ENCODE measurements at places on chromosomes 4 and X.

DNA sequence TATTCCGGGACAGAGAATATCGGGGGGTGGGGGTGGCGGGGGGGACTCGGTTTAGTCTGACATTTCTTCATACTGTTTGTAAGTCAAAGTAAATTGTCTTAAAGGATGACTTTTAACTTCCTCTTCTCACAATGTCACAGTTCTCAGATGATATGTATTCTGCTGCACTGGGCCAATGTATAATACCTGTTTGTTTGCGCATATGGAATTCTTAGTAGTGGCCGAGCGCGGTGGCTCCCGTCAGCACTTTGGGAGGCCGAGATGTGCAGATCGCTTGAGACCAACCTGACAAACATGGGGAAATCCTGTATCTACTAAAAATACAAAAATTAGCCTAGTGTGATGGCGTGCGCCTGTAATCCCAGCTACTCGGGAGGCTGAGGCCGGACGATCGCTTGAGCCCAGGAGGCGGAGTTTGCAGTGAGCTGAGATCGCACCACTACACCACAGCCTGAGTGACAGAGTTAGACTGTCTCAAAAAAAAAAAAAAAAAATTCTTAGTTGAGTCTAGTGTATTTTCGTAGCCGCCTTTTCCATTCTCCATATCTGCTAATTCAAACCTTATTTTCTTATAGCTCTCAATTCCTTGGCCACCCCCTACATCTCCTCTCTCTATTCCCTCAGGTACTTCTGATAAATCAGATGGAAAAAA lies 851 bp downstream of the POLR2B start:
- peak; percentile 80 for DNase-seq

- no peak for DNase-seq
These were observed 1.3 kb downstream of the NAF1 start for GRCh38 chr4:163165217-163166017.

GRCh38 chrX:126836186-126836585 lies 16.7 kb downstream of the PRR32 start:
- no peak for DNase-seq

DNA sequence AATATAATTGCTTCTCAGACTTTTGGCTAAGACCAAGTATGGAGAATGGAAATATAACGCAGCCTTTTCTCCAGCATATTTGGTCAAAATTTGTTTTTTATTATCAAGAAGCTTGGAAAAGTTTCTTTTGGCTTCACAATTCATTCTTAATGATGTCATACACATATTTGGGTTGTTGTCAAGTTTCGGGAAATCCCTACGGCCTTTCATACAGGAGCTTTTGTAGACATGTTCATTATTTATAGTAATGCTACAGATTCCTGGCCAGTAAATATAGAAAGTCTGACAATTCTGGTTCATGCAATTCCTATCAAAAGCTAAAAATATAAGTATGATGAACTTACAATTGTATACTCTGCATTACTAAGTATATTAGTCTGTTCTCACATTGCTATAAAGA lies 112.9 kb downstream of the IRF2 start:
- no peak for DNase-seq

GRCh38 chrX:37378830-37379229 lies 29.7 kb downstream of the PRRG1 start:
- DNase-seq, result no peak

DNA sequence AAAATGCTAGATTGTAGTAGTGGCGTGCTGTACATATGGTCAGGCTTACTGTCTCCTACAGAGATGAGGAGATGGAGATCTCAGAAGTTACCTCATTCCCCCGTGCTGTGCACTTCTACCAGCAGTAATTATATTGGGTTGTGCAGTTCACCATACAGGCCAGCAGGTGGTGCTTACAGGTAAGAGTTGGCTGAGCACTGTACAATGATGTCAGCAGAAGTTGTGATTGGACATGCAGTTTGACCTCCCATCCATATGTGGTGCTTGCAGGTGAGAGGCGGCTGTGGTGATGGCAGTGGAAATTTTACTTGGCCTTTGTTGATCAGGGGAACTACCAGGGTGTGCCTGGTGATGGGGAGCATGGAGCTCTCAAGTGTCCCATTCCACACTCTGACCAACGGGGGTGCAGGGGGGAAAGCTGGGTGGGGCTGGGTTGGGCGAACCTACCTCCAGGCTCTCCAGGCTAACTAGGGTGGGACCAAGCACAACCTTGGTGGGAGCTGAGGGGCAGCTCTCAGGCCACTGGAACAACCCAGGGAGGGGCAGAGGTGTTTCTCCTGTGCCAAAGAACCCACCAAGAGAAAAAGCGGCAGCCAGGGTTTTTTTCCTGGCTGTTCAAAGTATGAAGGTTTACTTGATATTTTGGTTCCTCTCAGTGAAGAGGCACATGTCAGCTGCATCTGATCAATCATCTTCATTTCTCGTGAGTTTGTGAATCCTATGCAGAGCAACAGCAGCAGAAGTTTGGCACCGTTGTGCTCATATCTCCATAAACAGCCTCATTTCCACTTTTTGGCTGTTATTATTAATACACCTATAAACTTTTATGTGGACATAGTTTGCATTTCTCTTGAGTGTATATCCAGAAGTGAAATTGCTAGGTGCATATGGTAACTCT lies 73.8 kb upstream of the FREM3 start:
- DNase-seq, result peak; percentile 68

GRCh38 chrX:54695816-54696487 lies 102.1 kb downstream of the ITIH6 start:
- no peak for DNase-seq

DNA sequence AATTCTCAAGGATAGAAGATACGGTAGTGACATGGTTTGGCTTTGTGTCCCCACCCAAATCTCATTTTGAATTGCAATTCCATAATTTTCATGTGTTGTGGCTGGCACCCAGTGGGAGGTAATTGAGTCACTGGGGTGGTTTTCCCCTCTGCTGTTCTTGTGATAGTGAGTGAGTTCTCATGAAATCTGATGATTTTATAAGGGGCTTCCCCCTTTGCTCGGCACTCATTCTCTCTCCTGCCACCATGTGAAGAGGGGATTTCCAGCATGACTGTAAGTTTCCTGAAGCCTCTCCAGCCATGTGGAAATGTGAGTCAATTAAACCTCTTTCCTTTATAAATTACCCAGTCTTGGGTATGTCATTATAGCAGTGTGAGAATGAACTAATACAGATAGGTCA lies 8.5 kb upstream of the SPANXN4 start:
- no peak for DNase-seq

DNA sequence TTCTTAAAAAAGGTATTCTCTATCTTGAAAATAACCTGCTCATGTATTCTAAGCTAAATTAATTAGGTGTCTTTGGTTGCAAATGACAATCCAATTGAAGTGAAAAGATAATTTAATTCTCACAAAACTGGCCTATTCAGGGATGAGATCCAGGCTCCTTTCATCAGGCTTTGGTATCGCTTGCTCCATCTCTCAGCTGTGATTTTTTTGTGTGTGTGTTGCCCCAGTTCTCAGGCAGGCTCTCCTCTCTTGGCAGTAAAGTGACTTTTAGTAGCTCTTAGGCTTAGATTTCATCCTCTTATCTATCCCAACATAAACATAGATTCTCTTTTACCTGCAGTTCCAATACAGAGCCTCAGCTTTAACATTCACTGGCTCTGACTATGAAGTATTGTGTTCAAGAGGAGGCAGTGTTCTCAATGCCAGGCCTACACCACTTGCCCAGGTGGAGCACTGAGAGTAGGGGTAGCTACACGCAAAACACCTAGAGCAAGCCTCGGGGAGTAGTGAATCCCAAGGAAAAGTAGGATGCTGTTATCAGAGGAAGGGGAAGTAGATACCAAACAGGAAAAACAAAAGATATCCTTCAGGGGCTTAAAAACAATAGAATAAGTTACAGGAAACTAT lies 392.4 kb upstream of the ATOH1 start:
- DNase-seq, result no peak

- no peak for DNase-seq
These were observed 55.1 kb downstream of the GPR82 start for GRCh38 chrX:41779030-41779564.

- no peak for DNase-seq
These were observed 89.0 kb downstream of the SPRY1 start for GRCh38 chr4:123485601-123486000.

- no peak for DNase-seq
These were observed 37.0 kb downstream of the NAT8L start for GRCh38 chr4:2096073-2096609.

GRCh38 chr4:89685277-89685676 lies 151.7 kb downstream of the SNCA start:
- DNase-seq, result no peak

- DNase-seq, result no peak
These were observed 77.7 kb downstream of the ZNF827 start for GRCh38 chr4:145860897-145861296.

GRCh38 chr4:53098681-53099121 lies 236.6 kb downstream of the RASL11B start:
- no peak for DNase-seq

GRCh38 chr4:41320278-41320677 lies 63.5 kb downstream of the UCHL1 start:
- no peak for DNase-seq

GRCh38 chr4:96519291-96519690 lies 679.4 kb downstream of the PDHA2 start:
- DNase-seq, result no peak

DNA sequence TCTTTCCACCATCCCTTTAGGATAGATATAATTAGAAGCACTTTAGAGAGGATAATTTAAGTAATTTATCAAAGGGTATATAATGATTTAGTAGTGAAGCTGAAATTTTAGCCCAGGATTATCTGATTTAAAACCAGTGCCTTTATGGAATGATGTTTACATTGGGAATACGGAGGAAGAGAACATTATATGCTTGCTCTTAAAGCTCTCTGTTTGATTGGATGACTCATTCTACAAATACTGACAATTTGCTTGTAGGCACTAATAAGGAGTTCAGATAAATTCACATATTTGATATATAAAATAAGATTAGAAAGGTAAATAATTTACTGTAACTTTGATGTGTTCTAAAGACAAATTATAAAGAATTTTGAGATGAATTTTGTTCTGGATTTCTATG lies 84.7 kb downstream of the SH3BGRL start:
- DNase-seq, result no peak

GRCh38 chrX:341541-342101 lies 23.0 kb upstream of the GTPBP6 start:
- no peak for DNase-seq

DNA sequence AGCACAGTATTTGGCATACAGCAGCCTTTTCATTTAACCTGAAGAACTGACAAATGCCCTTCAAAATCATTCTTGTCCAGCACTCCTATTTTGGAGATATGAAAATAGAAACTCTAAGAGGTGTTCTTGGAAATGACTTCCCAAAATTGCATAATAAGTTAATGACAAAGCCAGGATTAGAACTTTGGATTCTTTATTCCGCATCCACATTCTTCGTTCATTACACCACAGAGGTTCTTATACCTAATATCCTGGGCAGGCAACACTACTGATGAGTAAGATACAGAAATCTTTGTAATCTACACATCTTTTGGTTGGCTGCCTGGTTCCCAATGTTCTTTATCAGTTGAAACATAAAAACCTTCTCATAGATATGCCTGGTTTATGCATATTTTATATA lies 5.9 kb downstream of the COL25A1 start:
- no peak for DNase-seq

DNA sequence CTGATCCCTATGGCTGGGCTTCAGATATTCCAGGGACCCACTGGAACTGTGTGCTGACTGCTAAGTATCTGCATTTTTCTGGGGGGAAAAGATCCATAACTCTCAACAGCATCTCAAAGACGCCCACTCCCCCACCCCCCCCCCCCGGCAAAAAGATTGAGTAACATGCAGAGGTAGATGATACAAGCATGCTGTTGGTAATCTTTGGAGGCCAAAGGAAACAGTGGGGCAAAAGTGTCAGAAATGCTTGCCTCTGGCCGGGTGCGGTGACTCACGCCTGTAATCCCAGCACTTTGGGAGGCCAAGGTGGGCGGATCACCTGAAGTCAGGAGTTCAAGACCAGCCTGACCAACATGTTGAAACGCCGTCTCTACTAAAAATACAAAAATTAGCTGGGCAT lies 12.2 kb downstream of the XPNPEP2 start:
- DNase-seq, result no peak

GRCh38 chrX:129233786-129234185 lies 289.5 kb downstream of the SMARCA1 start:
- no peak for DNase-seq

DNA sequence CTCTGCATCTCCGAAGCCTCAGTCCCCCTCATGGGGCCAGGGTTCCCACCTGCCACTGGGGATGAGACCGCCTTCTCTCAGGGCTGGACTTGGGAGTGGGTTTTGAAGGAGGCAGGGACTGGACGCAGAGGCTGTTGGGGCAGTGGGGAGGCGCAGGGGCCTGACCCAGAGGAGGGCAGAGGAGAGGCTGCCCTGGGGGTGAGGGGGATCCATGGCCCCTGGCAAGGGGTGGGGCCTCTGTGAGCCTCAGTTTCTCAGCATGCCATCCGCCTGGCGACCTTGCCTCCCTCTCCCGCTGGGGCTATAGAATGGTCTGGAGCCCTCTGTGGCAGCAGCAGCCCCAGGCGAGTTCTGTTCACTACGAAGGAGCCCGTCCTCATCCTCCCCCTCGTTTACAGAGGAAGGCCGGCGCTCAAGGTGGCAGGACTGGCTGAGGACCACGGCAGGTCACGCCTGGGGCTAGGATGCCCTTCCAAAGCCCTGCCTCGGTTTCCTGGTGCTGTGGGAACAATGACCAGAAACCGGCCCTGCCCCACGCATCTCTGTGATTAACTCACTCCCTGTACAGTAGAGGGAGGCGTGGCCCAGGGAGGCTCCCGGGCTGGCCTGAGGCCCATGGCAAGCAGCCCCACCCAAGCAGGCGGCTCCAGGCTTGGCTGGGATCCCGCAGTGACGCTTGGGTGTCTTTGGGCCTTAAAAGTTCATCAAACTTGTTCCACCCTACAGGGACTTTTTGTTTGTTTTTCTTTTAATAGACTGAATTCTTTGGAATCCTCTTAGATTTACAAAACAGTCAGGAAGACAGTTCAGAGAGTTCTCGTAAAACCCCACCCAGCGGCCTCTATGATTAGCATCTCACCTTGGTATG lies 16.0 kb upstream of the SH3TC1 start:
- DNase-seq, result no peak
